CD8-positive, alpha-beta memory T cell (primary cell): ENCODE measurements at places on chromosomes 12 and 14.

DNA sequence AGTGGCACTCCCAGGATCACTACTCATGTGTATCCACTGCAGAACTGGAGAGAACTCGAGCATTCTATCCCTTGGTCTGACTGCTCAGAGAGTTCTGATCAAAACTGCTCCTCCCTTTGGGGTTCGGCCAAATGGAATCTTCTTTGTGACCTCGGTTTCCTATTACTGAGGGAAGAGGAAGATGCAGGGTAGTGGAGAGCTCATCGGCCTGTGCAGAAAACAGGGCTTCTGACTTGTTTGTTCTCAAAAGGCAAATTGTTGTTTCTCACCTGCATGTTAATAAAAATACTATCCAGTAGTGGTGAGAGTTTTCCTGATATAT is 17.1 kb upstream of the AKAP6 start:
- H3K27me3 ChIP-seq = no peaks in the 10 kb centered on the region
- no peaks in the 10 kb centered on the region for H3K4me1 ChIP-seq
- no peak overlapping the region for H3K4me3 ChIP-seq
- DNase-seq = no peak
- no peak overlapping the region for H3K27ac ChIP-seq

- no peaks in the 10 kb centered on the region for H3K4me1 ChIP-seq
- no peaks in the 10 kb centered on the region for H3K36me3 ChIP-seq
- no peak overlapping the region for H3K4me3 ChIP-seq
- H3K27ac ChIP-seq = no peak overlapping the region
- no peaks in the 10 kb centered on the region for H3K27me3 ChIP-seq
These were observed 188.3 kb upstream of the BCL2L14 start for GRCh38 chr12:11882301-11883019.

DNA sequence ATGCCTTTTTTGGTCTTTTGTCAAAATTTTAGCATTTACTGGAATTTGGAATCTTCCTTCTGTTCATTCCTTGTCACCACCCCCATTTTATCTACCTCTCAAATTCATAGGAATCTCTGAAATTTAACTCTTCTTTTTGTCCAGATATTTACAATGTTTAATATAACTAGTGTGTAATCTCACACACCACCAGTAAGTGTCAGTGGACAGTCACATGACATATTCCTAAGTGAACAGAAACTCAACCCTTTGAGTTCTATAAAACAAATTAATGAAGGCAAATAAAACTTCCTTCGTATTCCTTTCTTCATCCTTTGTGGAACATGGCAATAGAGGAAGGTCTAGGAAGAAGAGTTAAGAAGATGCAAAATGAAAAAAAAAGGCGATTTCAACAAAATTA is 26.6 kb downstream of the ATF7 start:
- no peak overlapping the region for H3K27ac ChIP-seq
- no peak for DNase-seq
- H3K4me1 ChIP-seq = no peaks in the 10 kb centered on the region
- H3K4me3 ChIP-seq = no peak overlapping the region

- no peak for DNase-seq
- peaks cover 13% of the 10 kb centered on the region for H3K36me3 ChIP-seq
- H3K4me3 ChIP-seq = no peak overlapping the region
- no peaks in the 10 kb centered on the region for H3K4me1 ChIP-seq
These were observed 12.0 kb downstream of the KIAA0586 start for GRCh38 chr14:58439476-58439875.
